ENCODE measurements at places on chromosomes 16 and 17.

GRCh38 chr17:59842901-59843652, 49.7 kb downstream of the TUBD1 start:
- DNase-seq, result peak; percentile 73

GRCh38 chr17:28982131-28982793, 23.6 kb downstream of the SEZ6 start:
- DNase-seq, result peak; percentile 86

GRCh38 chr16:81560979-81561657, 116.5 kb downstream of the CMIP start:
- no peak for DNase-seq

- no peak for DNase-seq
Observed at GRCh38 chr17:38617074-38617860, 11.5 kb upstream of the SRCIN1 start.

GRCh38 chr16:52727441-52727840, 180.5 kb upstream of the TOX3 start:
- no peak for DNase-seq

DNA sequence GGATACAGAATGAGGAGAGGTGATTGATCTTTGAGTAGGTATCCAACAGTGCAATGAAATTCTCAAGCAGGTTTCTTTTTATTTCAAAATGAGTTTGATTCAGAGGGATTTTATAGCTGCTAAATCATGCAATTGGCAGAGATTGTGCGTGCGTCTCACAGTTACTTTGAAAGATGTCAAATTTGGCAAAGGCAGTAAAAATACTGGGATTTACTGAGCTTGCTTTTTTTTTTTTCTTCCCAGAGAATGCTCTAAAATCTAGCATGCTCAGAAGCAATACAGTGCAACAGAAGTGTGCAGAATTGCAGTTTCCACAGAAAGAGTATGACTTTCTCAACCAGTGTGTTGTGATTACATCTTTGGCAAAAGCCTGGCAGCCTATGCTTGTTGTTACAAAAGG, 410.7 kb upstream of the GOT2 start:
- DNase-seq, result no peak

DNA sequence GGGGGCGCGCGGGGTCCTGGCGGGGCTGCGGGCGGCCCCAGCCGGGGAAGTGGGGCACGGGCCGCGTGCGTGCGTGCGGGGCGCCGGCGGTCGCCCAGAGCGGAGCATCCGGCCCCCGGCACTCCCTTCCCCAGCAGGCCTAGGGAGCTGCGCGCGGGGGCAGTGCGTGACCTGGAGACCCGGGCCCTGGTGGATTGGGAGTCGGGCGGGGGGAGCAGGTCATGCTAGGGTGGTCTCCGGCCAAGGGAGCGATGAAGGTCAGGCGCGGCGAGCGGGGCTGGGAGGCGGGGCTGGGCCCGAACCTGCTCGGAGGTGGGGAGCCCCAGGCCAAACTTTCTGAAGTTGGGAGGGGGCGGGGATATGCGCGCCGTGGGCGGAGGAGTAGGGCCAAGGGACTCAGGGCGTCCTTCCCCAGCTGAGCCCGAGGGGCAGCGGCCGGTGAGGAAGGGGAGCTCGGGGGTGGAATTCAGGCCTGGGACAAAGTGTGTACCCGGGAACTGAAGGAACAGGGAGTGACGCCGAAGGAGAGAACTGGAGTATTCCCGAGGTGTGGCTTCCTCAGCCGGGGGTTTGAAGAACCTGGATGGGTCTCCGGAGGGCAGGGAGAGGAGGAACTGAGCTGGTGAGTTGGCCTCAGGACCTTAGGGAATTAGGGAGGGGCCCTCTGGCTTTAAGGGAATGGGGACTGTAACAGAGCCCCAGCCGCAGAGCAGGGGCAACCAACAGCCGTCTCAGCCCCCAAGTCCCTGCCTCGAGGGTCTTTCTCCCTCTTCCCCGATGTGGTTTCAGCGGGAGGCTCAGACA, 589 bp downstream of the XYLT2 start:
- no peak for DNase-seq
